ENCODE measurements at places on chromosomes 2 and 18.

- DNase-seq = no peak
Measured at GRCh38 chr2:215455958-215456357, 20.1 kb upstream of the FN1 start.

GRCh38 chr18:11398625-11399024 lies 210.8 kb upstream of the SLC35G4 start:
- no peak for DNase-seq

DNA sequence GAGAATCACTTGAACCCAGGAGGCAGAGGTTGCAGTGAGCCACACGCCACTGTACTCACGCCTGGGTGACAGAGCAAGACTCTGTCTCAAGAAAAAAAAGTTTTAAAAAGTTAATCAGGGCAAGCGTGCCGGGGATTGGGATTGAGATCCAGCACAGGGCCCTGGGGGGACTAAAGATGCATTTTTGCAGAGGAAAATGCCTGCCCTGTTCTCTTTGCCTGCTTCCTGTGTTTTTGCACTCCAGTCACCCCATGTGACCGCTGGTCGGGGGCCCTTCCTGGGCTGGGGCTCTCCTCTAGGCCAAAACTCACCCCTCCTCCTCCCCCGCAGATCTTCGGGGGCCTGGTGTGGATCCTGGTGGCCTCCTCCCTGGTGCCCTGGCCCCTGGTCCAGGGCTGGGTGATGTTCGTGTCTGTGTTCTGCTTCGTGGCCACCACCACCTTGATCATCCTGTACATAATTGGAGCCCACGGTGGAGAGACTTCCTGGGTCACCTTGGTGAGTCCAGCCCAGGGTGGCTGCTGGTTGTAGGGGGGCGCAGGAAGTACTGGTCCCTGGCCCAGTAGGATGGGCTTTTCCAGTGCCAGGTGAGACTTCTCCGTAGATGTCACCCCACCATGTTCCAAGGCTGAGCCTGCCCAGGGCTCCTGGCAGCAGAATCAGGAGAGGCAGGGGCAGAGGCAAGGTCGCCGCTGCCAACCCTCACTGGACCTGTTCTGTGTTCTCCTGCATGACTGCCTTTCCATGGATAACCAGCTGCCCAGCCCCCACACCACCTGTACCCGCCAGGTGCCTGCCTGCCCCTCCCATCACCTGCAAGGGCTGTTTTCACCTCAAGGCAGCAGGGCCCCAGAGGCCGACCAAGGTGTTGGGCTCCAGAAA lies 22.4 kb downstream of the MAL start:
- DNase-seq = no peak

- no peak for DNase-seq
Measured at GRCh38 chr2:10252224-10252623, 50.5 kb upstream of the HPCAL1 start.

GRCh38 chr2:237628247-237629187 lies 1.1 kb downstream of the LRRFIP1 start:
- no peak for DNase-seq

Data from CD4-positive, alpha-beta T cell treated with Interleukin-2 at 100 ng/mL for 4 hours (primary cell).